Activated naive CD4-positive, alpha-beta T cell (primary cell): ENCODE measurements at places on chromosomes 7 and 10.

DNA sequence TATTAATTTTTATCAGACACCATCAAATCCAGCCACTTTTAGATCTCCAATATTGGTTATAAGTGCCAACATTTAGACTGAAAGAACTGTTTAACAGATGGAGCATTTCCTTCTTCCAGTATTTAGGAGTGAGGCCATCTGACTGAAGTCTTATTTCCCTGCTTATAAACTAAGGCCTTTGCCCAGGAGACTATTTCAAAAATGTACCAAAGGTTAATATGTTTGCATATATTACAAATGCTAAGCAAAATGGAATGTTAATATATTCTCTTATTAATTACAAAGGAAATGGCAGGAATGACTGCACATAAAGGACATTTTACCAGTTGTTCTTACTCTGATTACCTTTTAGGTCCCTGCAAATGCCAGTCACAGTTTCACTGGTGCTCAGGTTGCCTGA is 238.9 kb upstream of the PLXNA4 start:
- DNase-seq, result no peak

DNA sequence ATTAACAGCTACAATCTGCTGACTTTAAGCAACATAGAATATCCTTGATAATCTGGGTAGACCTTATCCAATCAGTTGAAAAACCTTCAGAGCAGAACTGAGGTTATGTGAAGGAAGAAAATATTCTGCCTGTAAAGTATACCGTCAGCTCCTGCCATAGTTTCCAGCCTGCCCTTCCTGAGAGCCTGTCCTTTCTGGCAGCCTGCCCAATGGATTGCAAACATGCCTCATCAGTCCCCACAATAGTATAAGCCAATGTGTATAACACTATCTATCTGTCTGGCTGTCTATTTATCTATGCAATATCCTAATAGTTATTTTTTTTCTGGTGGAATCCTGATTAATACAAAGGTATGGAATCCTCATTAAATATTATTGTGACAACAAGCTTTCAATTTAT is 489.2 kb upstream of the KCND2 start:
- DNase-seq, result no peak

GRCh38 chr10:123677556-123677955 is 11.4 kb downstream of the GPR26 start:
- DNase-seq, result no peak

DNA sequence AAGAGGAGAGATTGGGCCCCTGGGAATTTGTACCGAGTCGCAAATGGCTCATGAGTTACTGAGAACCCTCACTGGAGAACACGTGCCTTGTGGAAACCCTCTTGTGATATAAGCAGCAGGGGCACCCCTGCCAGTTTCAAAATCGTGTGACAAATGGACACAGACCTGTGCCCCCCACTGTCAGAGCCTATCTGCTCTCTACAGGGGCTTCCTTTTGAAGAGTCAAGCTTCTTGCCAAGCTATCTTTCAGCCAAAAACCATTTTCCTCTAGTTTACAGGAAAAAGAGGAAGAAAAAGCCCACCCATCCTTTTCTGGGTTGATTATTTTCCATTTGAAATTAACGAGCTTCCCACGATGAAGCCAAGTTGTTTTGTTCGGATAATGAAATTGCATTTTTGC is 64.1 kb upstream of the MPP7 start:
- DNase-seq, result no peak

DNA sequence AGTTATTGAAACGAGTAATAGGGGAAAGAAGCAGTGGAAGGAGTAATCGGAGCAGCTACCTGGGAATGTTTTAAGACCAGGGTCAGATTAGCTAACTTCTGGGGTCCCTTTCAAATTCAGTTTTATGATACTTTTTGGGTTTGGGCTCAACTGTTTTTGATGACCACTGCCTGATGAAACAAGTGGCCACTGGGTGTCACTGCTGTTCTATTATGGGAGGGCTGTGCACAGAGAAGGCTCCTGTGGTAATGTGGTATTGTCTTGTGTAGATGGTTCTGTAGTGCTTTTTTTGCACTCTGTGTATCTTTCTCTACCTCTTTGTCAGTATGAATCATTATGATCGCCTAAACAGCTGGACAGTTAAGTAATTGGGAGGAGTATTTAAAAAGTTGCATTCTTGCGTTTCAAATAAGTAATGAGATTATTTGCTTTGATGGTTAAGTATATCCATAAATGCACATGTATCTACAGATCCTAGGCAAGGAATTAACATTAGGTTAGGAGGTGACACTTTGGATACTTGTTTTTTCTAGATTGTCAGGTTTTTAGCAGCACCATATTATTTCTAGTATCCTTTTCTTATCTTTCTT is 128.4 kb downstream of the ABCA13 start:
- no peak for DNase-seq

GRCh38 chr10:13709931-13710650 is 123.3 kb downstream of the PRPF18 start:
- DNase-seq, result no peak
